Right cardiac atrium (tissue), 5 donors: ENCODE measurements at places on chromosomes 5 and 9.

DNA sequence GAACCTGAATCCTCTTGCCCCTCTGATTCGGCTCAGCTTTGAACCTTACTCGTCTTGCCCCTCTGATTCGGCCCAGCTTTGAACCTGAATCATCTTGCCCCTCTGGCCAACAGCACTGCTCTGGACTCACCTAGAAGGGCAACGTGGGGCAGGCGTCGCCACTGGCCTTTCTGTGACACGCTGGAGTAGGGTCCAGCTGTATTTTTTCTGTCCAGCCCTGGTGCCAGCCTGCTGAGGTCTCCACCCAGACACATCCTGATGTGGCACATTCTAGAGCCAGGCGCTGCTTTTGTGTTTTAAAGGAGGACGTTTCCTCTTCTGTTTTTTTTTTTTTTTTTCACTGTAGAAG lies 15.2 kb upstream of the CPEB4 start:
- DNase-seq, result peak; percentile 63

DNA sequence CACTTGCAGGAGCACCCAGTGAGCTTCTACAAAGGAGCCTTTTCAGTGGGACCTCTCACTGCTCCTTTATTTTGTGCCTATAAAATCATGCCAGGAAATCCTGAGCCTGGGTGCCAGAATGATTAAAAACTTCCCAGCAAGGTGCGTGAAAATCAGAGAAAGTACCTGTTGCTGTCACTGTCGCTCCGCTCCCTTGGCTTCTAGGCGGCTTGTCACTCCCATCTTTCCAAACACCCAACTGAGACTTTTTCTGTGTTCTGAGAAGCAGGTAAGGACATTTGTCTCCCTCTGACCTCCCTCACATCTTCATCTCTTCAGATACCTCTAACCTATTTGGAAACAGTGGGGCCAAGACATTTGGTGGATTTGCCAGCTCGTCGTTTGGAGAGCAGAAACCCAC lies 53.9 kb downstream of the FAM78A start:
- DNase-seq, result no peak

- DNase-seq, result no peak
These were observed 52.8 kb downstream of the GRIA1 start for GRCh38 chr5:153543288-153543687.

GRCh38 chr9:108297073-108297472 lies 558.7 kb downstream of the ACTL7B start:
- DNase-seq, result no peak

GRCh38 chr9:116937361-116937760 lies 250.3 kb downstream of the TRIM32 start:
- DNase-seq, result no peak

DNA sequence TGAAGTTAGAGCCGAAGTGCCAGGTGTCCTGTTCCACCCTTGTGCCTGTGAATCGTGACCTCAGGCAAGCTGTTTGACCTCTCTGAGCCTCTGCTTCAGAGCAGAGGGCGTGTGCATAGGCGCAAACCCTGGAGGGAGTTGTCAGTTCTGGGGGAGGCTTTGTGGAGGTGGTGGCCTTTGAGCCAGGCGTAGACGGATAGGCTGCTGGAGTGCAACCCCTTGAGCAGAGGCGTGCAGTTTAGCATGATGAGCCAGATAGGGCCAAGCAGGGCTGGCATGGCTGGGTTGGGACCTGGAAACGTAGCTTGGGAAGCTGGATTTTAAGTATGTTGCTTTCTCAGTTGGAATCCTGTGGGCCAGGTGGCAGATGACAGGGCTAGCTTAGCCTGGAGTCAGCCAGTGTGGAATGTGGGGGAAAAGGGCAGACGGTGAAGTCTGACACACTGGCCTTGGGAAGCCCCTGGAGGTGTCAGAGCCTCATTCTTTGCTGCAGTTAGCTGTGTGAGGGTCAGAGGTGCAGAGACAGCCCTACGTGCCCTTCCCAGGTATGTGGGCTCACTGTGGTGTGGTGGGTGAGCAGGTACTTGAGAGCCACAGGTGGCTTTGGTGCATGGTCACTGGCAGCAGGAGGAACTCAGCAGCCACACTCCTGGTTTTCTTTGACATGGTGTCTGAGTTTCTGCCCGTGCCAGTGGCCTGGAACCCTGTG lies 93.4 kb downstream of the DAB2IP start:
- DNase-seq, result no peak

DNA sequence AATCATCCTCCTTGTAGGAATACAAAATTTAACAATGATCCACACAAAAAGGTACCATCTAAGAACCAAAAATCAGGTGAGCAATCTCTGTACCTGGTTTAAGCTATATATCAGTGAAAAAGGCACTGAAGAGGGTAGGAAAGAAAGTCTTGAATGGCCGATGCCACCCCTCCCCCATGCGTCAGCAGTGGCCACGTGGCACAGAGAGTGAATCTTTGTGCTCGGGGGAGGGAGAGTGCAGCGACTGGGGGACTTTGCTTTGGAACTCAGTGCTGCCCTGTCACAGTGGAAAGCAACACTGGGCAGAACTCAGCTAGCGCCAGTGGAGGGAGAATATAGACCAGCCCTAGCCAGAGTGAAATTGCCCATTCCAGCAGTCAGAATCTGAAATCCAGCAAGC lies 28.3 kb upstream of the PDE4D start:
- DNase-seq, result no peak

GRCh38 chr5:160694896-160695295 lies 157.1 kb downstream of the ATP10B start:
- DNase-seq, result no peak

- no peak for DNase-seq
These were observed 96.6 kb downstream of the DPYSL3 start for GRCh38 chr5:147413266-147413665.

GRCh38 chr9:33250458-33250995 lies 10.6 kb downstream of the SPINK4 start:
- DNase-seq, result no peak

GRCh38 chr9:72863456-72864094 lies 89.3 kb downstream of the ALDH1A1 start:
- no peak for DNase-seq

DNA sequence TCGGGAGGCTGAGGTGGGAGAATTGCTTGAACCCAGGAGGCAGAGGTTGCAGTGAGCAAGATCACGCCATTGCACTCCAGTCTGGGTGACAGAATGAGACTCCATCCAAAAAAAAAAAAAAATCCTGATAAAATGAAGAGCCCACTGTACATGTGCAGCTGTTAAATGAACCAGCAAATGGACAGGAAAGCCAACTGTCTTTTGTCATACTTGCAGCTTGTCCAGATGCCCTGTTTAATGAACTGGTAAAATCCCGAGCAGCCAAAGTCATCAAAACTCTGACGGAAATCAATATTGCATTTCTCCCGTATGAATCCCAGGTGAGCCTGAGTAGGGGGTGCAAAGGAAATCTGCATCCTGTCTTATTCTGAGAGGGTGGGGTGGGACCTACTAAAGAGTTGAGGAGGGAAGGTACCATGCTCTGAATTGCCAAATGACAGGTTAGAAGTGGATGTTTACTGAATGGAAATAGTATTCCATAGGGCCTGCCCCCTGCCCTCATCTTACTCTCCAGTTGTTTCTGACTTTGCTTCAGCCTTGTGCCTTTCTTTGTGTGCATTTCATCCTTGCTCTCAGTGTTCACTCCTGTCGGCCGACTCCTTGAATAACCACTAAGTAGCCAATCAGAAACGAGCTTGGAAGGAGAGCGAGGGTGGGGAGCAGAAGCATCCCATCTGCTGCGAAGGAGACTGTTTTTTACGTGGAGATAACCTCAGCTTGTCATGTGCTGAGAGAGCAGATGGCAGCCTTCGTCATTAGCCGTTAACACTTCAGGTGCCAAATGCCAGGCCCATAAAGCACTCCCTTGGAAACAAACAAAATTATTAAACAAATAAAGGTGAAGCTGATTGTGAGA lies 45.7 kb upstream of the CFAP157 start:
- DNase-seq, result no peak

GRCh38 chr5:17275289-17276158 lies 58.1 kb downstream of the BASP1 start:
- DNase-seq, result peak; percentile 44

- DNase-seq, result no peak
These were observed 66.9 kb downstream of the USP20 start for GRCh38 chr9:129901993-129902739.

- no peak for DNase-seq
These were observed 31.8 kb upstream of the PTGS1 start for GRCh38 chr9:122338994-122339393.

- no peak for DNase-seq
These were observed 278.5 kb downstream of the CCDC171 start for GRCh38 chr9:15831384-15831783.

DNA sequence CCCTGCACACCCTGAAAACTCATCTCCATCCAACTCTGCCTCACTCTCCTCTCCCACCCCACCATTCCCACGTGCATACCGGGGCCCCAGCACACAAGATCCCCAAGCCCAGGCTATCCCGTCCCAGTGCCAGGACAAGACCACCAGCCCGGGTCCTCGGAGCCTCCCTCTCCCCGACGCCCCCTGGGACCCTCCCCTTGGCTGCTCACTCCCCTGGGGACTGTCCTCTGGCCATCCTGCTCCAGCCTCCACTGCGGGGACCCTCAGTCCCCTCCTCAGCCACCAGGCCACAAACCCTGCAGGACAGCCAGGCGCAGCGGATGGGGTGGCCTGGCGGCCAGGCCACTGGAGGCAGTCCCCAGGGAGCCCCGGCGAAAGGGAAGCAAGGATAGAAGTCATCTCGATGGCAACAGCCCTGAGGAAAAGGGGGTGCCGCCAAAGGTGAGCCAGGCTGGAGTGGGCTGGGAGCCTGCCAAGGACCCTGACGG lies 62.8 kb downstream of the C9orf50 start:
- no peak for DNase-seq

GRCh38 chr9:124503713-124504529 lies 3.3 kb downstream of the NR5A1 start:
- no peak for DNase-seq

DNA sequence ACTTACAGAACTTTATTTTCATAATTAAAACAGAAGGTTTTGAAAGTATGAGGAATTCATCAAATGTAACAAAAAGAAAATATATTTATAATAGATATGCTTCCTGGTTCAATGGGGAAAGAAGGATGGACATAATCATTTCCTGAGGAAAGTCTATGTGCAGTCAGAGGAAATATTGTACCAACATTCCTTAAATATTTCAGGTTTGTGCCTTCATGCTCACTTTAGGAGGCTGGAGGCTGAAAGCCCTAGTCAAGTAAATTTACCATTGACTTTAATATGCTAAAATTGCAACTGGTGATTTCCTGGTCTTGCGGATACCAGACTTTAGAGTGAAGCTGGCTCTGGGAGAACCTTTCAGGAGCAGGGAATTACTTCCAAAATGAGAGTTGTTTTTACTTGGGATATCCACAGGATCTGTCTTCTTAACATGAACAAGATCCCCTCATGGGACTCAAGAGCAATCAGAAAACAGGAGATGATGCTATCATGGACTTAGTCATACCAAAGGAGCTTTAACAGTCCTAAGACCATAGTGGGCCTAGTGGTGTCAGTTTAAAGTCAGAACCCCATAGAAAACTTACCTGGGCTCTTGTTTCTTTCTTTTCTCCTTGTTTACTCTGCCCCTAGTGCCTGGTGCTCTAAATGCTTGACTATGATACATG lies 762.8 kb upstream of the GRAMD2B start:
- no peak for DNase-seq

DNA sequence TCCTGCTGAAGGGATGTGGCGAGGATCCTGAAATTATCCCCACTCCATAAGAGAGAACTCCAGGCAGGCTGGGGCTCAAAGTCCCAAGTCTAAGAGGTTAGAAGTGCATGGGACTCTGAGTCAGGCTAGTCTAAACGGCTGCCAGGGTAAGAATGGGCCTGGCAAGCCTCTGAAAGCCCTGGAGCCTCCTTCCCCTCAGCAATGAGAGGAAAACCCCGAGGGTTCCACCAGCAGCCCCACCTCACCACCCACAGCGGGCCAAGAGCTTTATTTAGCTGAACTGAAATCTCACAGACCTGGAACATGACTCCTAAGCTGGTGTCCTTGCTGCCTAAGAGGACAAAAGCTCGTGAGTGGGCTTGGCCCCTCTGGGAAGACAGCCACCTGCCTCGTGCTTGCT lies 135.5 kb downstream of the SEC61B start:
- DNase-seq, result peak; percentile 70

GRCh38 chr5:127909066-127909465 lies 174.5 kb upstream of the SLC12A2 start:
- no peak for DNase-seq

- peak; percentile 57 for DNase-seq
These were observed 701 bp upstream of the ZNF462 start for GRCh38 chr9:106862110-106862820.

DNA sequence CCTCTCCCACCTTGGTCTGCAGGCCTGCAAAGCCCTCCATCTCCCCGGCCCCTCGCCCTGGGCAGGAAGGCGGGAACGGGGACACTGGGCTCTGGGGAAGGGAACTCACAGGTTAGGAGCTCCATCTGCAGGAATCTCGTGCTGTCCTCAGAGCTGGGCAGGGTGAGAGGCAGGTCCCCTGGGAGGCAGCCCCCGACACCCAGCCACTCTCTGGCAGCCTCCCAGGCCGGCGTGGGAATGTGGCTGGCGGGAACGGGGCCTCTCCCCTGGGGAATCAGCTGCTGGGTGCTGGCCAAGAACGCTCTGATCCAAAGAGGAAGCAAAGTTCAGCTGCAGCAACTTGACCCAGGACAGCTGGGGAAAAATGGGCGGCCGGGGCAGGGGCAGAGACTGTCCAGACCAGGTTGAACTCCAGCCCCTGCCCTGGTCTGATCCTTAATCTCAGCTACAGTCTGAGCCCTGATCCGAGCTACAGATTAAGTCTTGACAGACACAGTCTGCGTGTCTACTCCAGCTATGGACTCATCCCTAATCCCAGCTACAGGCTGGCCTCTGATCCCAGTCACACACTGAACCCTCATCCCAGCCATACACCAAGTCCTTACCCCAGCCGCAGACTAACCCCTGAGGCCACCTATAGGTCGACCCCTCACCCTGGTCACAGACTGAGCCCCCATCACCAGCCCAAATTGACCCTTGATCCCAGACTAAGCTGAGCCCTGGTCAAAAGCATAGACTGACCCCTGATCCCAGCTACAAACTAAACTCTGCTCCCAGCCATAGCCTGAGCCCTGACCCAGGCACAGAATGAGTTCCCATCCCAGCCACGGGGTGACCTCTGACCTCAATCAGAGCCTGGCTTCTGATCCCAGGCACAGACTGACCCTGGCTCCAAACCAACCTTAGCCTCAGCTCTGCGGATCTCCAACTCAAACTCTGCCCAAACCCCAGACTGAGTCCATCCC lies 37.3 kb upstream of the EGFL7 start:
- DNase-seq, result peak; percentile 95

- no peak for DNase-seq
These were observed 152.2 kb upstream of the HMHB1 start for GRCh38 chr5:143659599-143660238.

- DNase-seq, result no peak
These were observed 5.0 kb upstream of the RHOBTB3 start for GRCh38 chr5:95725937-95726810.

DNA sequence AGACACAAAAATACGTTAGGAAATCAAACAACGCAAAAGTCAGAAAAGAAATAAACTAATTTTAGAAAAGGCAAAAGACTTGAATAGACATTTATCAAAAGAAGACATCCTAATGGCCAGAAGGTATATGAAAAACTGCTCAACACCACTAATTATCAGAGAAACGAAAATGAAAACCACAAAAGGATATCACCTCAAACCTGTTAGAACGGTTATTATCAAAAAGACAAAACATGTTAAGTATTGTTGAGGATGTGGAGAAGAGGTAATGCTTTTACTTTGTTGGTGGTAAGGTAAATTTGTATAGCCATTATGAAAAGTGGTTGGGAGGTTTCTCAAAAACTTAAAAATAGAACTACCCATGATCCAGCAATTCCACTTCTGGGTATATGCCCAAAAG lies 230.0 kb upstream of the RGMB start:
- no peak for DNase-seq
